GM12864 (cell line): ENCODE measurements at places on chromosomes 12 and 14.

GRCh38 chr12:95733141-95733825 is 57.3 kb downstream of the NTN4 start:
- no peak for DNase-seq

GRCh38 chr12:122517877-122518276 is 8.9 kb downstream of the RSRC2 start:
- no peak for DNase-seq

- no peak for DNase-seq
These were observed 1.8 kb upstream of the ZNF839 start for GRCh38 chr14:102317564-102318248.

GRCh38 chr14:101174980-101175606 is 271.6 kb upstream of the RTL1 start:
- DNase-seq, result no peak

DNA sequence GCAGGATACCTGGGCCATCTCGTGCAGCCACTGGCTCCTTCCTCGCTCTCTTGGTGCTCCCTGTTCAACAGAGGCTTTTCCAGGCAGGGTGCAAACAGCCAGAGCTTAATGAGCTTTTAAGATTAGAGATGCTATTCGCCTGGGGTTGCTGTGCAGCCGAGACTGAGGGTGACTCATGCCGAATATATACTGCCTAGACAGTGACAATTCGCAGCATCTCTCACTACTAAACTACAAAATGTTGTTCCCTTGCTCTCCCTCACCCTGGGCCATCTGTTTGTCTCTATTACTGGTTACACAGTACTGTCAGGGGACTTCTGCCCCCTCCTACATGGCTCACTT is 26.0 kb upstream of the TESC start:
- DNase-seq, result no peak

DNA sequence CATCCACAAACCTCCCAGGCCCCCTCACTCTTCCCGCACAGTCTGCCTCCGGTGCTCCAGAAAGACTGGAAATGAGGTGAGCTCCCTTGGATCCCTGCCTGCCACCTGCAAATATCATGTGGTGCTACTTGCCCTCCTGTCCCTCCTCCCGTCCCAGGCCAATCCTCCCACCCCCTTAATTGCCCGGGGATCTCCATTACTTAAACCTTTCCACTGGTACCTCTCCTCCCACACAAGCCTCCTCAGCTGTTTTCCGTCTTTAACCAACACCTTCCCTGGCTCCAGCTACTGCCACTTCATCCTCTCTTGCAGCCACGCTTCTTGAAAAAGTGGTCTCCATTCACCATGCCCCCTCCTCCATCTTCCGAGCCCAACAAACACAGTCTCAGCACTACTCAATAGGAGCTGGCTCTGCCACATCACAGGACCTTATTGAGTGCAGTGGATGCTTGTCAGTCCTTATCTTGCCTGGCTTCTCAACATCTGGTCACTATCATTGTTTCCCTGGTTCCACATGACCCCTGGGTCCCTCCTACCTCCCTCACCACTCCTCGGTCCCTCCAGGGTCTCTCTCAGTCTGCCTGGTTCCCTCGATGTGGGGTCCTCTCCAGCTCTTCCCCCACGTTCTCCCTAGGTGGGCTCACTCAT is 11.5 kb downstream of the FAIM2 start:
- DNase-seq, result no peak

DNA sequence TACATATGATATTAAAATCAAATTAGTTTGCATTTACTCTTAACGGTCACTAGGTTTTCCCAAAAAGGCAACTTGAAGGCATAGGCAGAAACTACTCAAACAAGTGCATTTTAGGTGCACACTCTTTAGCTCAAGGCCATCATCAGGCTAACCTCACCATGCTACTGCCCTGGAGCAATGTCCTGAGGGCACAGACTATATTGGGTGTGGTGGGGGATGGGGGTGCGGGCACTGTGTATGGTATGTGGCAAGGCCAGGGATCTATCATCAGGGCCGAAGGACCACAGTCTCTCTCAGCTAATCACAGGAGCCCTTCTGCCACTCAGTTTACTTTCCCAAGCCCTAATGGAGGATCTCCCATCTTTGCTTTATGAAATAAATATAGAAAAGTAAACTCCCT is 51.9 kb downstream of the SH2B3 start:
- DNase-seq, result no peak

GRCh38 chr14:97290065-97290464 is 492.9 kb downstream of the VRK1 start:
- DNase-seq, result no peak

- no peak for DNase-seq
These were observed 270.6 kb downstream of the PAWR start for GRCh38 chr12:79420146-79420618.

- no peak for DNase-seq
These were observed 102.8 kb downstream of the PTPRB start for GRCh38 chr12:70534466-70534865.

DNA sequence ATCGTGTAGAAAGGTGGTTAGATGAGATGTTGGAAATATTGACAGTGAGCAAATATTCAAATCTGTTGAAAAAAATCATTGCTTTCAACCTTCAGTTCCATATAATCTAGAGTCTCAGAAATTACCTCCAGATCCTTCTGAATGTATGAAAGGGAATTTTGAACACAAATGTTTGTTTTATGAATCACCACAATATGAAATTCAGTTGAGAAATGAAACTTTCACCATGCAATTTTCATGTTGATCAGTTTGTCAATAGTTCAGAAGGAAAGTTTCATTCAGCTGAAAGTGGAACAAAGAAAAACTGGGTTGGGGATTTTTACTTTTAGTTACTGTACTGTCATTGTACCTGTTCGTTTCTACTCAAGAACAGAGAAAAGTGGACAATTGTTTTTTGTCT is 953.6 kb downstream of the SLC6A15 start:
- no peak for DNase-seq

DNA sequence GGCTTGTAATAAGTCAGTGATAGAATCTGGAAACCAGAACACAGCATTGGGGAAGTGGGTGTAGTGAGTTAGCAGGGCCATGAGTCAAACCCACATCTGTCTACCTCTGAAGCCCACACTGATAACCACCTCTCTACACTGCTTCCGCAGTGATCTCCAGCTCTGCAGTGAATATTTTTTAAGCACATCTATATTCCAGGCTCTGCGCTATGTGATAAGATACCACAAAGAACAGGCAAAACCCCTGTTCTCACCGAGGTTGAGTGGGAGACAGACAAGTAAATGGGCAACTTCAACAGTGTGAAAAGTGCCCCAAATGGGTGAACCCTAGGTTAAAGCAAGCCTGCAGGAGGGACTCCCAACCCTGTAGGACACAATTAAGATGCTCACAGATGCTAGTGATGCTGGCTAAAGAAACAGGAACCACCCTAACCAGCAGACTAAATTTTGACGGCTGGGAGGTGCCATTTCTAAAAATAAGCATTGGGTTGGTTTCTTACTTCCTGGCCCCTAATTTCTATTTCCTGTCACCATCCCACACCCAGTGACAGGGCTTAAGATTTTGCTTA is 375.0 kb downstream of the DPF3 start:
- DNase-seq, result peak; percentile 89

- DNase-seq, result no peak
These were observed 16.4 kb downstream of the RAB21 start for GRCh38 chr12:71771069-71771468.

GRCh38 chr14:99603471-99604277 is at the start of gene CCDC85C:
TSS of gene CCDC85C (minus strand) at chr14:99604207. CDS start at chr14:99603959, 248 bp downstream.
- DNase-seq, result no peak

DNA sequence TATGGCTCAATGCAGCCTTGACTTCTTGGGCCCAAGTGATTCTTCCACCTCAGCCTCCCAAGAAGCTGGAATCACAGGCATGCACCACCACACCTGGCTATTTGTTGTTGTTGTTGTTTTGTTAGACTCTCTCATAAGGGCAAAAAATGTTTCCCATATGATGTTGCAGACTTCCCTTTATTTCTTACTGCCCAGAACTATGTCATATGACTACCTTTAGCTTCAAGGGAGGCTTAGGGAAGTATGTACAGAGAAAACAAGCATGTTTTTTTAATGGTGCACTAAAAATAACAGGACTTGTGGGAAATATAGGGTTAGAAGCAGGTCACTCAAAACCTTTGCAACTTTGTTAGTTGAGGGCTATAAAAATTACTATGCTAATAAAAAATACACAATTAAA is 4.3 kb upstream of the GPR19 start:
- DNase-seq, result no peak

DNA sequence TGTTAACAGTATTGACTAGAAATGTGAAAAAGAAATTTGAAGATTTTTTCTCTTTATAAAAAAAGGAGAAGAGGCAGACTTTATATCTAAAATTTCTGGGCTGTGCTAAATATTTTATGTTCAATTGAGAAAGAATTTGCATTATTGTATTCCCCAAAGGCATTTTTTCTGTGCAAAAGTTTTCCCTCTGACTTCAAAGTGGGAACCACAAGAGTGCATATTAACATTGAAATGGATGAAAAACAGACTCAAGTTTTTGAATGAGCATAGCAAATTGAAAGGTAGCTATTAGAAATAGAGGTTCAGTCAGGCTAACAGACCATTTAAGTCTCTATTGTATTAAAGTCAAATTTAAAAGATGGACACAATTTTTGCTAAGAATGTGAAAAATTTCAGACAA is 95.2 kb downstream of the RASSF9 start:
- DNase-seq, result no peak

- no peak for DNase-seq
These were observed 67.3 kb downstream of the KCNK10 start for GRCh38 chr14:88255798-88256197.
